ENCODE measurements at places on chromosomes 5 and 9.

DNA sequence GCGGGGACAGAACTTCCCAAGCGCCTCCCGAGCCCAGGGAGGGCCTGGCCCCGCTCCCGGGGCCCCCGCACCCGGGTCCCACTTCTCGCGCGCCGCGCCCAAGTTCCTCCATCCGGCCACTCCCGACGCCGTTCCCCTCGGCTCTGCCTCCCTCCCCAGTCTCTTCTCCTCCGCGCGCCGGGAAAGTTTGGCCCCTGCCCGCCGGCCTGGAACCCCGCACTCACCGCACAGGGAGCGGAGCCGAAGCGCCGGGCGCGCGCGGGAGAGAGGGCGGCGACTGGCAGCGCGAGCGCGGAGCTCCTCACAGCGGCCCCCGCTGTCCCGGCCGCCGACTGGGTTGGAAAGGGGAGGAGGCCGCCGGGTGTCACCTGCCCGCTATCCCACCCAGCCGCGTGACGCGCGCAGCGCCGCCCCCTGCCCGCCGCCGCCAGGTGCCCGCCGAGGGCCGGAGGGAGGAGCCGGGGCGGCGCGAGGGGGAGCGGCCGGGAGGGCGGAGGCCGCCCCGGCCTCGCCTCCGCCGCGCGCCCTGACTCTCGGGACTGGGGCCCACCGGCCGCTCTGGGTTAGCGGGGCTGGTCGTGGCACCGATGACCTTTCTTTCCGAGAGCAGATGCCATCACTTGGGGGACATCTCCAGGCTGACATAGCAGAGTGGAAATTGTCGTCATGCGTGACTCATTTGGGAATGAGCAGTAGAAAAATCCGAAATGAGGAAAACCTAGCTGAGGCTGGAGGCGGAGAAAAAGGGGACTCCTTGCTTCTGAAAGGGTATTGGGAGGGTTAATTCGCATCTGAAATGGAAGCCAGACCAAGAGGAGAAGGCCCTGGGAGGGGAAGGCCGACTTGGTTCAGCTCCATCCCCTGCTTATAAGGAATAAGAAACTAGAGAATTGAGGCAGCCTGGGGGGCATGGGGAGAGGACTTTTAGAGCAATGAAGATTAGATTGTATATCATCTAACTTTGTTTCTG is at the start of gene ELOVL7:
TSS of gene ELOVL7 (minus strand) at position 334 of the 970 bp plus-strand sequence. CDS start 56,872 bp downstream, outside the sequence.
- DNase-seq, result no peak

DNA sequence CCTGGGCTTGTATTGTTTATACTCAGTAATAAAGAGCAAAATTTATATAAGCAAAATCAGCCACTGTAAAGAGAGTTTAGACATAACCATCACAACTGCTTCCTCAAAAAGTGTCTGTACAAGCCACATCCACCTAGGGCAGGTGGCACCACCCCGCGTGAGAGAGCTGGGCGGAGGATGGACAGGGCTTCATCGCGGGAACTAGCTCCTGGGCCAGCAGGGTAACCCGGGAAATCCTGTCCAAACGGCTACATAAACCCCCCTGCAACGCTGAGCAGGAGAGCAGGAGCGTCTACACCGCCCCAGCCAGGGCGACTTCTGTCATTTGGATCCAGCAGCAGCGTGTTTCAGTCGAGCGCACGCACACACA is 1.3 kb downstream of the SLC6A3 start:
- DNase-seq, result no peak

GRCh38 chr9:77743386-77743785 is 95.3 kb upstream of the GNA14 start:
- DNase-seq, result no peak

GRCh38 chr9:92721548-92721947 is 43.1 kb downstream of the BICD2 start:
- no peak for DNase-seq

- no peak for DNase-seq
Measured at GRCh38 chr9:95206143-95206542, 111.4 kb downstream of the FANCC start.

DNA sequence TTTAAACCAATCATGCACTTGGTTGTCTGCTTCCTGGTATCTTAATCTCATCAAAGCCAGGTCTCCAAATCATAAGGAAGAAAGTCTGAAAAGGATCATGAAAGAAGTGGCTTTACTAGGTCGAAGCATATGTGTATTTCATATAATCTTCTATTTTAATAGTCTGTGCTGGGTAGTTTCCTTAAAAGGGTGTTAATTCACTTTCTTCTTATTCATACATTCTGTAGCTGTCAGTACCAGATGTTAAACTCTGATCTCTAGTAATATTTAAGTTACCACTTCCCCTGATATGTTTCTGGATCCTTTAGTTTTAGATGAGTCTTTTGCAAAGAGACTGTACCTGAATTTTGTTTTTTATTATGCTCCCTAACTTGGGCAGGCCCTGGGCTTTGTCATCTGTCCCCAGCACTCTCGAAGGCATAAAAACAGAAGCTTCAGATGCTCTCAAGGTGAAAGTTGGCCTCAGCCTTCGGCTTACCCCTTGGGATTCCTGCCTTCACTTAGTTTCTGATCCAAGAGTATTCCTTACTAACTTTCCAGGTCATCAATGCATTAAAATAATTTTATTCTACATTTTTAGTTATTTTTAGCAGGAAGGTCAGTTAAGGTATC is 15.0 kb upstream of the LNPEP start:
- no peak for DNase-seq

GRCh38 chr5:4018007-4018406 is 422.4 kb downstream of the IRX1 start:
- DNase-seq, result no peak

- no peak for DNase-seq
Measured at GRCh38 chr5:90921418-90921973, 362.9 kb downstream of the ADGRV1 start.

DNA sequence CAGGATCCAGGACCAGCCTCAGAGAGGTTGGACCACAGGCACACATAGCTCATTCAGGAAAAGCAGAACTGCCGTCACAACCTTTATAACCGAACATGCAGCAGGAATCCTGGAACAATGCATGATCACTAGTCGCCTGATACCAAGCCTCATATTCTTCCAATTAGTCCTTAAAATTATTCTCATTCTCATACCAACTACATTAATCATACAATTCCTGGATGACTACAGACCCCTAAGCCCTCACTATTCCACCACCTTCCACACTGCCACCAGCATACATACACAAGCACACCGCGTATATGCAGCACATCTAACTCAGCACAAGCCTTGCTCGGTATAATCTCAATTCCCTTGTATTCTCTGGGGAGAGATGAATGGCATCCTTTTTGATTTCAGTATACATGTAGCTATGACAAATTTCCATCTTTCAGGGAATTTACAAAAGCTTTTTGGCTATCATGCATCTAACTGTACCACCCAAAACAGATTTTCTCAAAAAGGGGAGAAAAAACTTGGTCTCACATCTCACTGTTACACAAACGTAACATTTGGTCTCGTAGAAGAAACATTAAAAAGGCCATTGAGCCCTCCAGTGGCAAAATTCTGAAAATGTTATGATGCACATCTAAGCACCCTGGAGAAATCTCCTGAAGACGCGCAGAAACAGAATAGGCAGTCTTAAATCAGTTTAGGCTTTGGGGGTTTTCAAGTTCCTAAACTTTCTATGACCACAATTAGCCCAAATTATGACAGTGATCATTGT is 46.2 kb downstream of the MCTP1 start:
- DNase-seq, result no peak

GRCh38 chr9:126295516-126295915 is 31.1 kb upstream of the MVB12B start:
- DNase-seq, result no peak

DNA sequence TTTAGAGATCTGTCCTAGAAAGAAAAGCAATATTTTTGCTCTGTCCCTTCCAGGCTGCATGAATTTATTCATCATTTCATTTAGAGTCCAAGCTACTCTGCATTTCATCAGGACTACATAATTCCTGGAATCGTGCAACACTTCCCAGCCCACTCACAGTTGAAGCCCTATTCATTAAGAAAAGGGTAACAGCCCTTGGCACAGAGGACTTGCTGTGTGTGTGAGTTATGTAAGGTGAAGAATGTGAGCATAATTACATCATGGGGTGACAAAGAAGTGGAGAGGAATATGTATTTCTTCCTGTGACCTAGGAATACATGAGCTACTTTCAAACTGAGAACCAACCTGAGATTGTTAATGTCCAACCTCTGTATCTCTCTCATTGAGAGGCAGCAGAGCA is 317.4 kb downstream of the ARHGEF28 start:
- no peak for DNase-seq

DNA sequence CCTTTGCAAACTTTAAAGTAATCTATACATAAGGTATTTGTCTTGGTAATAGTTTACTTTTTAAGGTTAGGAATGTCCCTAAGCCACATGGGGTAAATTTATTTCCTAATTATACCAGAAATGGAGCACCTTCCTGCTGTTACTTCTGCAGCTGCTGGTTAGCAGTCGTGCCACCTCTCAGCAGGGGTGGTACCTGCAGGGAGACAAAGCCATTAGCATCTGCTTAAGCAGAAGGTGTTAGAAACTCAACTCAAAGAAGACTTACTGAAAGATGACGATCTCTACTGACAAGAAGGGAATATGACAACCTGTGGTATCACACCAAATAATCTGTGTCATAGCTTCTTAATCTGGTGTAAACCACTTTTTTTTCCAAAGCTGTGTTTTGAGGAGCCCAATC is 173.7 kb downstream of the BRINP1 start:
- DNase-seq, result no peak

GRCh38 chr5:62937661-62938558 is 359.3 kb downstream of the LRRC70 start:
- DNase-seq, result no peak

DNA sequence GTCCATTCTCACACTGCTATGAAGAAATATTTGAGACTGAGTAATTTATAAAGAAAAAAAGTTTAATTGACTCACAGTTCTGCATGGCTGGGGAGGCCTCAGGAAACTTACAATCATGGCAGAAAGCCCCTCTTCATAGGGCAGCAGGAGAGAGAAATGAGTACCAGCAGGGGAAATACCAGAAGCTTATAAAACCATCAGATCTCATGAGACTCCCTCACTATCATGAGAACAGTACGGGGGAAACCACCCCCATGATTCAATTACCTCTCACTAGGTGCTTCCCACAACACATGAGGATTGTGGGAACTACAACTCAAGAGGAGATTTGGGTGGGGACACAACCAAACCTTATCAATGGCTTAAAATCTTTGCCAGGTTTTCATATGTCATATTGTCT is 20.3 kb upstream of the TENT4A start:
- DNase-seq, result no peak

GRCh38 chr9:19030899-19031298 is 2.1 kb downstream of the SAXO1 start:
- no peak for DNase-seq

DNA sequence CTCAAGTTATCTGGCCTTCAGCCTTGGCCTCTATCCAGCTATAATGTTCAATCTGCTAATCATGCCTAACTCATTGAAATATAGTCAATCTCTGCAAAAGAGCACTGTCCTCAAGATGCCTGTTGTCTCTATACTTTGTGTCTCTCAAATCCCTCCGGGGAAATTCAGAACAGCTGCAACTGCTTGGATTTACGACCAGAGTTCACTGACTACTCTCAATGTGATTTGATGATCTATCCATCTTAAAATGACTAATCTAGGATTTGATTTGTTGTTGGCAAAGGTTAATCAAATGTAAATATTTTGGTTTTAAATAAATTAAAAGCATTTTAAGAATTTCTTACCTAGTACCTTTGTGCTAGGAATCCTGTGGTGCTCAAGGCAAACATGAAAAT is 40.9 kb downstream of the SVEP1 start:
- no peak for DNase-seq

- DNase-seq, result no peak
Measured at GRCh38 chr9:113317777-113318176, 14.6 kb upstream of the RNF183 start.

DNA sequence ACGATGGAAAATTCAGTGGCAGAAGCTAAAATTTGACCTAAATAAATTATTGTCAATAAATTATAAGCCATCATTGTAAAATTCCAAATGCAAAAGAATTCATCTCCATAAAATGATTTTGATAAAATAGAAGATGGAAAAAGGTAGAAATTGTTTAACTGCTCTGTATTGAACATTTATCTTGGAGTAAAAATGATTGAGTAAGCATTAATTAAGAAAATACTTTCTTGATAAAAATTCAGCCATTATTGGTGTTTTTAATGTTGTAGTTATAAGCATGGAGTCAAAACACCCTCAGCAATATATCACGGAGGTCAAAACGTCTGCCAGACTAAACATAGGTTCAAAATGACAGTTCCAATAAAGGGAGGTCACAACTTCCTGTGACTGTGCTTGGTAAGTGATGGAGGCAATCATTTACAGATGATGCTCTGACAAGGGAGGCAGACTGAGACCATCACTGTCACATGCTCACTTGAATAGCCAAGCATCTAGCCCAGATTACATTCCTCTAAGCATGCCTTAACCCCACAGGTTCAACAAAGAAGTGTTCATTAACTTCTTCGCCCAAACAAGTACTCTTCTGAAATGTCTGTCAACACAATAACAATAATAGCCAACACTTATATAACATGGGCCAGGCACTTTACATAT is 69.5 kb downstream of the SH3TC2 start:
- no peak for DNase-seq

DNA sequence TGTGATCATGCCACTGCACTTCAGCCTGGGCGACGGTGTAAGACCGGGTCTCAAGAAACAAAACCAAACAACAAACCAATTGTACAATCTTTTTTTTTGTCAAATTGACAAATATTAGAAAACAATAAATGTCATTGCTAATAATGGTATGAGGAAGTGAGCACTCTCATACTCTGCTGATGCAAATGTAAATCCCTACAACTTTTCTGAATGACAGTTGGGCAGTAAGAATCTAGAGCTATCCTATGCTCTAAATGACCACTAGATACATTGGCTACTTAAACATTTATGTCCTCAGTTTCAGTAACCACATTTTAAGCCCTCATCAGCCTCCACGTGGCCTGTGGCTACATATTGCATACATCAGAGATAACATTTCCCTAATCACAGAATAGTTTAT is 256.2 kb downstream of the FER start:
- no peak for DNase-seq

DNA sequence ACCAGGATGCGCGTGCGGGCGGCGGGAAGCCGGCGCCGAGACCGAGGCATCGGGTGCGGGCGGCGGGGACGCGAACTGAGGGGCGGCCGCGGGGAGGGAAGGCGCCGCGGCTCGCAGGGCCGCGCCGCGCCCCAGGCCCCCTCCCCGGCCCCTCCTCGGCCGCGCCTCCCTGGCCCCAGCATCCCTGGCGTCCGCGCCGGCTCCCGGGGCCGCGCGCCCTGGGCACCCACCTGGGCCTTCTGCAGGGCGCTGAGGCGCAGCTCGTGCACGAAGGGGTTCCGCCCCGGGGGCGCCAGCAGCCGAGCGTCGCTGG is 324 bp downstream of the LPCAT1 start:
- no peak for DNase-seq

GRCh38 chr5:175900157-175900556 is 28.8 kb downstream of the CPLX2 start:
- no peak for DNase-seq

- DNase-seq, result no peak
Measured at GRCh38 chr5:69416180-69416579, 1.3 kb downstream of the MARVELD2 start.

GRCh38 chr5:90161414-90161813 is 248.1 kb downstream of the CETN3 start:
- no peak for DNase-seq
